Glomerular endothelial cell (primary cell): ENCODE measurements at places on chromosomes 16 and 17. TPM values are rescaled to one million over a fixed set of nuclear protein-coding genes. Genes with fewer than 3 reads are reported as not detected.

The OTOP3 gene
- total RNA-seq, result not detected in 2 replicates

GRCh38 chr16:59169168-59169567 lies 435.1 kb upstream of the GOT2 start:
- DNase-seq, result no peak

- DNase-seq, result no peak
Observed at GRCh38 chr16:86396422-86396821, 113.9 kb upstream of the FOXF1 start.

DNA sequence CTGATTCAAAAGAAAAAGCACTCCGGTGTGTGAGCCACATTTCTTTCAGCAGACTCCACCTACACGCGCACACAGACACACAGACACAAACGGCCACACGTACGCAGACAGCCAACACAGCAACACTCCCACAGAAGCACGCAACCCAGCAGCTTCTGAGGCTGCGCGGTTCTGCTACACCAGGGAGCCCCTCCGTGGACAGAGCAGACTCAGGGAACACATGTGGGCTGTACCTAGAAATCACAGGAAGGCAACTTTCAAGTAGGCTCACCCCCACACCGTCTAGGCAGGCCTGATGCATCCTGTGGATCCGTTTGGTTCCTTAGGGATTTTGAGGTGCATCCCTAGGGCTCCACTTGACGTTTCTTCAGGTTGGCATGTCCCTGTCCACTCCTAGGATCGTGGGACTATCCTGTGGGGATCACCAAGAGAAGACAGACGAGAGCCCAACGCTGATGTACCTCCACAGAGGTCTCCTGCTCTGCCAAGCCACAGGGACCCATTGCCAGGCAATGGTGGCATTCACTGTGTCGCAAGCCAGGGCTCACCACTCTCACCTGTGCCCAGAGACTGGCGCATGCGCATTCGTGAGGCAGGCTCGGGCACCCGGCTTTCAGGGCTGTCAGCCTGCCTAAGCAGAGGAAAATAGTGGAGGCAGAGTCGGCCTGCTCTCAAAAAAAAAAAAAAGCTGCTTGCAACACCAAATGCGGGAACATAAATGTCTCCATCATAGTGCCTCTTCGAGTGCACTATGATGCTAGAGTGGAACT lies 2333.3 kb downstream of the TP53TG3F start:
- no peak for DNase-seq

- DNase-seq, result no peak
Observed at GRCh38 chr17:50943575-50943933, 77.4 kb upstream of the TOB1 start.

GRCh38 chr17:64972611-64973010 lies 53.3 kb upstream of the LRRC37A3 start:
- DNase-seq, result no peak

- no peak for DNase-seq
Observed at GRCh38 chr16:600781-601180, 10.9 kb downstream of the RAB40C start.

DNA sequence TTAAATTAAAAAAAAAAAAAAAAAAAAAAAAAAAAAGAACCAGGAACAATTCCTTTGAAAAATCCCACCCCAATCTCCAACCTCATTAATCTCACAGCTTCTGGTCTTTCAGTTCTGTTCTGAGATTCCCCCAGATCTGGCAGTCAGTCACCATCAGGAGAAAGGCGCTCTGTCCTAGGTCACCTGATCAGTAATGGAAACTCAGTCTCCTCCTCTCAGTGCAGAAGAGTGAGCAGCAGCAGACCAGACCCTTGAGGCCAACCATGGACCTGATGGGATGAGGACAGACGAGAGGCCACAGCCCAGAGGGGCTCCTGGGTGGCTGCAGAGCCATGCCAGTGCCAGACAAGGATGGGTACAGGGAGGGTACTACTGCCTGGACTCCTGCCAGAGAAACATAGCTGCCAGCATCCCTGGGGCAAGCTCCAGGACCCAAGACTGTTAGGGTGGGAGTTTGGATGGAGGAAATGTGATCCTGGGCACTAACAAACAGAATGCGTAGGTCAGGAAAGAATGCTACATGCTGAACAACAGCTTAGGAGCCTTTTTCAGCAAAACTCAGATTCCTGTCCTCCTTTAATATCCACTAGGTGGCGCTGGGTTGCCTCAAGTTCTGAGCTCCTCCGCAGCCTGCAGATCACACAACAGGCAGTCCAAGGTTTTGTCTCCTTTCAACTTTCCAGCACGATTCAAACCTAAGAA lies 28.7 kb downstream of the MPG start:
- peak; percentile 68 for DNase-seq

GRCh38 chr17:49969134-49969759 lies at the start of gene DLX4:
DLX4 (plus strand) TSS chr17:49969190; CDS start chr17:49969469, 279 bp downstream.
- DNase-seq, result no peak

The KRTAP4-1 gene
- not detected in 2 replicates for total RNA-seq

- no peak for DNase-seq
Observed at GRCh38 chr16:14028202-14028601, 42.9 kb upstream of the MRTFB start.

DNA sequence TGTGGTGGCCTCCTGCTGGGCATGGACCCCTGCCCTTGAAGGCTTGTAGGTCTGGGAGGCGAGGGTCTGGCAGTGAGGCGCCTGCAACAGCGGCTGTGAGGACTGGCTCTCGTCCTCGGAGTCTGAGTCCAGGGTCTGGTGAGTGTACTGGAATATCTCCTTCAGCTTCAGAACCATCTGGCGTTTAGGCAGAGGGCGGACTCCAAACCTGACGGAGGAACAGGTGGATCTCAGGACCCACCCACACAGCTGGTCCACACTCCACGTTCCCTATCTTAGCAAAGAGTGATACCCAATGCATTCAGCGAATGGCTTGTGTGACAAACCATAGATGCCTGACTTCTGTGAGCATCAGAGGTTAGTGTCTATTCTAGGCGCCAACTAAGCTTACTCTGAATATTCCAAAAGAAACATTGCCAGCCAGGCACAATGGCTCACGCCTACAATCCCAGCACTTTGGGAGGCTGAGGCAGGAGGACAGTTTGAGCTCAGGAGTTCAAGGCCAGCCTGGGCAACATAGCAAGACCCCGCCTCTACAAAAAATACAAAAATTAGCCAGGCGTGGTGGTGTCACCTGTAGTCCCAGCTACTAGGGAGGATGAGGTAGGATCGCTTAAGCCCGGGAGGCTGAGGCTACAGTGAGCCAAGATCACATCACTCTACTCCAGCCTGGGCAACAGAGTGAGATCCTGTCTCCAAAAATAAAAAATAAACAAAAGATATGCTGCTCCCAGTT lies 6.3 kb upstream of the NLRC3 start:
- DNase-seq, result no peak

DNA sequence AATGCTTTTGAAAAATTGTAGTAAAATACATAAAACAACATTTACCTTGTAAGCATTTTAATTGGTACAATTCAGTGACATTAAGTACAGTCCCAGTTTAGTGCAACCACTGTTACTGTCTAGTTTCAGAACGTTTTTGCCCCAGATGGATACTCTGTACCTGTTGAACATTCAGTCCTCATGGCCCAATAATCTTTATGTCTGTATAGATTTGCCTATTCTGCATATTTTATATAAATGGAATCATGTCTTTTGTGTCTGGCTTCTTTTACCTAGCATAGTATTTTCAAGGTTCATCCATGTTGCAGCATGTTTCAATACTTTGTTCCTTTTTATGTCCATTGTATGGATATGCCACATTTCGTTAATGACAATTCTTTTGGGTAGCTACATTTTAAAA lies 37.2 kb downstream of the TENT4B start:
- DNase-seq, result no peak

DNA sequence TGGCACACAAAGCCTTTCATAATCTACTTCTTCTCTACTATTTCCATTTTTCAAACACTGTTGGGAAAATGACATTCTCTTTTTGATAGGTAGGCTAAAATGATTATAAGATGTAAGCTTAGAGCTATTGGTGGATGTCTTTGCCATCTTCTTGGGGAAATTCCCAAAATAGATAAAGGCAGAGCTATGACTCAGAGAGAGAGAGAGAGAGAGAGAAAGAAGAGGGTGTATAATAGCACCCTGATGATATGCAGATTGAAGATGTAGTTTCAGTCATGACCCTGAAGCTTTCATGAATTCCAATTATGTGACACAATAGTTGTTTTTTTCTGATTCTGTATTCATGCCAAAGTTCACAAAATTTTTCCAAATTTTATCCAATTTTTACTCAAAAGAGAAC lies 529.1 kb downstream of the HS3ST4 start:
- DNase-seq, result no peak

- DNase-seq, result no peak
Observed at GRCh38 chr16:87185308-87185707, 131.9 kb downstream of the C16orf95 start.

DNA sequence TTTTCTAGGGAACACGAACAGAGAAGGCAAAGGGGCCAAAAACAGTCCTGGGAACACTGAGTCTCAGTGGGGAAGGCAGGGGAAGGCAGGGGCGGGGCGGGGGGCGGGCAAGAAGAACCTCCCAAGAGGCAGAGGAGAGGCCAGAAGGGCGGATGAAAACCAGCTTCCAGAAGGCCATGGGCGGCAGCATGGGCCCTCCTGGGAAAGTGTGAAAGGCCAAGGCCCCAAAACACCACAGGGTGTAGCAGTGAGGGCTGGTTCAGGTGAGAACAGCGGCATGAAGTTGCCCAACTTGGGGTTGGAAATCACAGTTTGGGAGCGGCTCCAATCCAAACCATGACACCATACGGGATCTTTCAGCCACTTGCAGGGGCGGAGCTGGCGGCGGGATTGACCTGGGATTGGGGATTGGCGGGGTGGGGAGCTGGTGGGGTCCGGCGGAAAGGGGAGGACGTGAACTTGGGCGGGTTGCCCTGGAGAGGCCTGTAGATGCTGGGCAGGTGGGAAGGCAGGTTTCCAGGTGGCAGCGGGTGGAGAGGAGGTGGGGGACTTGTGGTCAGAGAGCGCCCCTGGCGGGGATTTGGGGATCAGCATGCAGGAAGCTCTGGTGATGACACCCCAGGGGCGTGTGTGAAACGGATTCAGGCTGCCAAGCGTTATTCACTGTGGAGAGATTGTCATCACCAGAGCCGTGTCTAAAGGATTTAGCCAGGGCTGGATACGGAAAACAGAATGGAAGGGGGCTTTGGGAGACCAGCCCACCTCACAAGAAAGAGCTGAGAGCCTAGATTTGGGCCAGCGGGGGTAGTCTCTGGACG lies 80.9 kb downstream of the ARHGAP23 start:
- DNase-seq, result no peak

DNA sequence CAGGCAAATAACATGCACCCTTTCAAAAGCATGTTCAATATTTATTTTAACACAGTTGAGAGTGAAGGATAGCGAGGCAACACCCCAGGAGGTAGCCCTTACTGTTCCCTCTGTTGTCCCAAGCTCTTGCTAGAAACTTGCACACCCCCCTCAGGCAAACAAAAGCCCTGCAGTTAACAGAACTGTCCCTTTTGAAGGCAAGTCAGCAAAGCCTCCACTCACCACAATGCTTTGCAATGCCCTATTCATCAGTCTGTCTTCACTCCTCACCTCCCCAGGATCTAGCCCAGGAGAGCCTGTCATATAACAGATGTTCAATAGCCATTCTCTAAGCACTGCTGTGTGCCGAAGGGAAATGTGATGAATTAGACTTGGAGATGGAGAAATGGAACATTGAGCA lies 3.5 kb upstream of the CNEP1R1 start:
- DNase-seq, result no peak

DNA sequence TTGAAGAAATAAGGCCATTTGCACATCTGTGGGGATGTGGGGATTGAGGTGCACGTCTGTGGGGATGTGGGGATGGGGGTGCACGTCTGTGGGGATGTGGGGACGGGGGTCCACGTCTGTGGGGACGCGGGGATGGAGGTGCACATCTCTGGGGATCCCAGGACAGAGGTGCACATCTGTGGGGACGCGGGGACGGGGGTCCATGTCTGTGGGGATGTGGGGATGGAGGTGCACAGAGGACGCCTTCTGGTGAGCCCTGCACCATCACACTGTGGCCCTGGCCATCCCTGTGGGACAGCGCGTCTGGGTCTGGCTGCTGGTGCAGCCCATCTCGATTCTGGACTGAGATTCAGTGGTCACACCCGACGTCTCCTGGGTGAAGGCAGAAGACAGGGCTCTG lies 161.4 kb downstream of the LAT start:
- no peak for DNase-seq
